Liver (tissue), 10 donors: ENCODE measurements at places on chromosomes 2 and 18. TPM values are rescaled to one million over a fixed set of nuclear protein-coding genes. Genes with fewer than 3 reads are reported as not detected.

Gene TMEM131
- 22.8 TPM for total RNA-seq

Gene IL1F10
- total RNA-seq: not detected

Gene DES
- 50.0 TPM for total RNA-seq

Gene DCDC2C
- total RNA-seq: not detected

Gene ITPRIPL1
- 3.1 TPM for total RNA-seq

Gene GALNT14
- total RNA-seq: 1.1 TPM

Gene BOLL
- not detected for total RNA-seq

Gene CREG2
- total RNA-seq: 0.05 TPM

Gene RAB6C
- total RNA-seq: not detected

Gene LYG2
- not detected for total RNA-seq

Gene CNTNAP5
- total RNA-seq: not detected

Gene MRPL44
- total RNA-seq: 25.5 TPM

Gene TMEM247
- not detected for total RNA-seq

Gene CXCR1
- total RNA-seq: 1.8 TPM

Gene CLIP4
- total RNA-seq: 6.7 TPM

DNA sequence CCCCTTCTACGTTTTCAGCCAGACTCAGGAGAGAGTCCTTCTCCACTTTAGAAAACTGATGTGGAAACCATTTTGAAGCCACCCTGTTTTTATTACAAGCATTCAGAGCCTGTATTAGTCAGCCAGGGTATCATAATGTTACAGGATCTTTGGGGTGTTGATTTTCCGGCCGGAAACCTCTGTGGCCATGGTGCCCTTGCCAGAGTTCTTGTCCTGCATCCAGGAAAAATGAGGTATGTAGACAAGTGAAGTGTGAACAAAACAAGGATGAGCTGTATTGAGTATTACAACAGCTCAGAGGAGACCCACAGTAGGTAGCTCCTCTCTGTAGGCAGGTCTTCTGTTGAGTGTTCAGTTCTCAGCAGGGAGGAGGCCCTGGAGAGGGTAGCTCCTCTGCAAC is 241.0 kb upstream of the COPS8 start:
- DNase-seq: no peak

DNA sequence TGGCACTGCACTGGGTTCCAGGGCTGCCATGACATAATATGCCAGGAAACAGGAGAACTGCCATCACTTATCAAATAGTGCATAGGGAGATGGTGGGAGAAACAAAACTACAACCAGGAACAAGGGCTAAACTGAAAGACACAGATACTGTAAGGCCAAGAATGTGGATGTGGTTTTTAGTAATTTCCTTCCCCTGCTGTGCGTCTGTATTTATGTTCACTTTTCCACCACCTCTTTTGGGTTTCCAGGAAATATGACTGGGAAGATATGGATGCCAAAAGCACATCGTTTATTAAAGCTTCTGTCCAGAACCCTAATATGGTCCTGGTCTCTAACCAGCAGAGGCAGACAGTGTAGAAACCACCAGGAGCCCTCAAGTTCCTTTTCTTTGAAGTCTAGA is 759.7 kb upstream of the FANCL start:
- no peak for DNase-seq

GRCh38 chr2:25228848-25229278 is 60.5 kb upstream of the POMC start:
- peak; percentile 85 for DNase-seq

- no peak for DNase-seq
These were observed 25.5 kb upstream of the TUBB6 start for GRCh38 chr18:12282442-12283039.

DNA sequence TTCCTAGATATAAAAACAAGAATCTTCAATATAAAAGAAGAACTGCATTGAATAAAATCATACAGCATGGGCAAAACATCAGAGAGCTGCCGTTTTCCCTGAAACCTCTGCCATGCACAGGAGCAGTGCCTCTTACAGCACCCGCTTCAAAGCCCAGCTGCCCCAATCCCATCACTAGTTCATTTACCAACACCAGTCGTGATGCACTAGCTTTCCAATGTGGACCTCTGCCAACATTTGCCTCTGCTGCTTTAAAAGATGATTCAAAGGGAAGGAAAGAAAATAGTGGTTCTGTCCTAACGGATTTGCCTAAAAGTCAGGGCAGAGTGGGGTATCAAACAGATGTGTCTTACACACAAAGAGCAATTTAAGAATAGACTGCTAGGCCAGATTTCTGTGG is 43.4 kb upstream of the AP1S3 start:
- DNase-seq: no peak

DNA sequence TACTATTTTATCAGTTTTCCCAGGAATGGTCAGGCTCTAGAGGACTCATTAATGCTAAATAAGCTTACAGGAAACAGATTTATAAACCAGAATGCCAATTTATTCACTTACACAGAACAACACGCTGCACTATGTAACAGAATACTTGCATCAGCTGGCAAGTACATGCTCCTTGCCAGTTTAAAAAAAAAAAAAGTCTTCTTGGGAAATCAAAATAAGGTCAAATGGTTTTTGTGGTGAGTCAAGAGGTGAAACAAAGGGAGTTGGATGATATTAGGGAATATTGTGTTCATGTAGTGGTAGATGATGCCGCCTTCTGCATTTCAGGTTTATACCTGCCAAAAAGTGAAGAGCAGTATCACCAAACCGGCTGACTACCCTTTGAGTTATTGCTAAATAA is 1322.1 kb upstream of the ZEB2 start:
- DNase-seq: no peak

- no peak for DNase-seq
These were observed 28.7 kb upstream of the COL5A2 start for GRCh38 chr2:189208254-189208653.

- no peak for DNase-seq
These were observed 250 bp upstream of the SPEG start for GRCh38 chr2:219434468-219434717.

DNA sequence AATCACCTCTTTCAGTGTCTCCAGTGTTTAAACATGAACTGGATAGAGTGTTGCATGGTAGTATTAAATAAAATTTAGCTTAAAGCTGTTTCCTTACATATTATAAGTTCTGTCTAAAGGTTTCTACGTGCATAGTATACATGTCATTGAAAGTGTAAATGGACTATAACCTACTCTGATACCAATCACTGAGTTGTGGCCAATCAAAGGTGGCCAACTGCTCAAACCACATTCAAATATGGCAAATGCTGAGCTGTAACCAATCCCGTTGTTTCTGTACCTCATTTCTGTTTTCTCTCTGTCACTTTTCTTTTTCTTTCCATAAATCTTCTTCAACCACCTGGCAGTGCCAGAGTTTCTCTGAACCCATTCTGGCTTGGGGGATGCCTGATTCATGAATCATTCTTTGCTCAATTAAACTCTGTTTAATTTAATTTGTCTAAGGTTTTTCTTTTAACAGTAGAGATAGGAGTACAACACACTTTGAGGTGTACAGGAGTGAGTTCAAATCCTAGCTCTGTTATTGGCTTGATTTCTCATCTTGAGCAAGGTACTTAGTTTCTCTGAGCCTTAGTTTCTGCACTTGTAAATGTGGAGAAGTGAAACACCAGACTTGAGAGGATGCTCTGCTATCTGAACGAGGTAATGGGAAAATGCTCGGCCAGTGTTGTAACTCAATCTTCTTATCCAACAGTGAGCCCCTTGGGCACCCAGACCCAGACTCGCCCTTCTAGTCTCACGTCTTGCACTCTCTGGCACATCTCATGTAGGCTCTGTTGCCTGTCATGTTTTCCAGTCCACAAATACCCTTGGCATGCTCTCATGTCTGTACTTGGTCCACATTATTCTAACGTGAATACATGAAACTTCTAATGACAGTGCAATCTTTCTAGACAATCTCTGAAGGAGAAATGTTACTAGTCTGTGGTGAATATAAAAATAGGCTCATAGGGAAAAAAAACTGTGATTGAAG is 228.0 kb downstream of the PIK3C3 start:
- DNase-seq: no peak

GRCh38 chr2:112829101-112829960 is 7.2 kb downstream of the IL1B start:
- DNase-seq: no peak

DNA sequence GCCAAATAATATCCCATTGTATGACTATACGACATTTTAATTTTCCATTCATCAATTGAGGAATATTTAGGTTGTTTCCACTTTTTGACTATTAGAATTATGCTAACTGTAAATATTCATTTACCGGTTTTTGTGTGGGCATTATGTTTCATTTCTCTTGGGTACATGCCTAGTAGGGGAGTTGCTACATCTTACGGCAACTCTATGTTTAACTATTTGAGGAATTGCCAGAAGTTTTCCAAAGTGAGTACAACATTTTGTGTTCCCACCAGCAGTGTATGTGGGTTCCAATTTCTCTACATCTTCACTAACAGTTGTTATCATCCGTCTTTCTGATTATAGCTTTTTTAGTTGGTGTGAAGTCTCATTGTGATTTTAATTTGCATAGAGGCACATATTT is 1.6 kb upstream of the KDSR start:
- no peak for DNase-seq

GRCh38 chr2:30382162-30382783 is 64.8 kb upstream of the LCLAT1 start:
- no peak for DNase-seq

DNA sequence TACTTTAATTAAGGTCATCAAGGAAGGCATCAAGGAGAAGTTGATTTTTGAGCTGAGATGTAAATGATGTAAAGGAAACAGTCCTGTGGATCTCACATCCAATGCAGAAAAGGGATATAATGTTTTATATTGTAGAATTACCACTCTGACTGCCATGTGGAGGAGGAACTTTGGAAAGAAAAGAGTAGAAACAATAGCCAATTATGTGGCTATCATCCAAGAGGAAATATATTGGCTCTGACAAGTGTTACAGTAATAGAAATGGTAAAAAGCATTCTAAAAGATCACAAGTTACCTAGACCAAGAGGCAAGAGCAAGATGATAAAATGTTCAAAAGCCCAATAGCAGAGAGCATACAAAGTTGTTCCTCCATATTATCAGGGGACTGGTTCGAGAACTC is 26.8 kb downstream of the BARD1 start:
- DNase-seq: no peak

- no peak for DNase-seq
These were observed 70.6 kb downstream of the RPE start for GRCh38 chr2:210072922-210073509.

- DNase-seq: no peak
These were observed 57.4 kb downstream of the CELF4 start for GRCh38 chr18:37508207-37508606.

DNA sequence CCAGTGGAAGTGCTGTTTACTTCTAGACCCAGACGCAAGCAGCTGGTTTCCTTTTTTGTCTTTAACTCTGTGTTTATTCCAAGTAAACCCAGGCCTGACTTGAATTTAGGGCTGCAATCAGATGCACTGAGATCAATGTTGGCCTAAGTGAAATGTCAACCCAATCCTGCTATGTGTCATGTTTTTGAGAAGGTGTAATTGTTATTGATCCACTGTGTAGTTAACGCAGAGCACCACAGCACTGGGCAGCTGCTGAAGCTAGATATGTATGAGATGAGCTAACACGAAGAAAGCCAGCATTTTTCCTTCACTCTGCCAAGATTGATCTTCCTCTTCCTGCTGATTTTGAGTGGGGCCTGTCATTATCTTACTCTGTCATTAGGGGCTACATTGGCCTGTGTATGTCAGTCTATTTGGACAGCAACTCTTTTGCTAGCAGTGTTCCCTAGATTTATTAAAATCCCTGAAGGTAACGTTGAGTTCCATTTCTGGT is 18.9 kb upstream of the DLX1 start:
- no peak for DNase-seq

- no peak for DNase-seq
These were observed 58.0 kb downstream of the CCDC88A start for GRCh38 chr2:55361465-55362189.

DNA sequence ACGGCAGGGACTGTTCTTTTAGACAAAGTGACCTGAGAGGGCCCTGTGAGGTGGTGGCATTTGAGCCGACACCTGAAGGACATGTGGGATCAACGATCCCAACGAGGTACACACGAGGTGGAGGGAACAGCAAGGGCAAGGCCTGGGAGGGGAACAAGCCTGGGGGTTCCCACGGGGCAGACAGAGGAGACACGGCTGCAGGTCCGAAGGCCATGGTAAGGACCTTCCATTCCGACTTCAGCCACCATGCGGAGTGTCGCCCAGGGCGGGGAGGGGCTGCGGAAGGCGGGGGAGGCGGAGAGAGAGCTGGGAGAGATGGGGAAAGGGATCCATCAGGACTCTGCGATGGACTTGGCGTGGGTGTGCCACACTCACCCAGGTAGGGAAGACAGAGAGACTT is 151.8 kb downstream of the HDAC4 start:
- DNase-seq: no peak

DNA sequence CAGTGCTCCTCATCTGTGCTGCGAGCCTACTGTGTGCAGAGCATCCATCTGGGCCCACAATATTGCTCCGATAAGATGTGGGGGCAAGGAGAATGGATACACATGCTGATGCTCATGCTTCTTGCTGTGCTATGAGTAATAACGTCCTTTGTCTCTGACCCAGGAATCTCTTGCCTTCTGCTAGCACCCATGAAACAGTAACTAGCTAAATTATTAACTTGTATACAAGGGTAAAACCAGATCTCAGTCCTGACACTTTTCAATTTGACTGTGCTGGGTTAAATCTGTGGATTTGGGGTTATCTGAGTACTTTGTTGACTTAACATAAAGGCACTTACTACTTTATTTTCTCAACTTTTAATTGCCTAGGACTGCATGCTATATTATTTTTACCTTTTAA is 357.6 kb downstream of the SLC4A3 start:
- no peak for DNase-seq

DNA sequence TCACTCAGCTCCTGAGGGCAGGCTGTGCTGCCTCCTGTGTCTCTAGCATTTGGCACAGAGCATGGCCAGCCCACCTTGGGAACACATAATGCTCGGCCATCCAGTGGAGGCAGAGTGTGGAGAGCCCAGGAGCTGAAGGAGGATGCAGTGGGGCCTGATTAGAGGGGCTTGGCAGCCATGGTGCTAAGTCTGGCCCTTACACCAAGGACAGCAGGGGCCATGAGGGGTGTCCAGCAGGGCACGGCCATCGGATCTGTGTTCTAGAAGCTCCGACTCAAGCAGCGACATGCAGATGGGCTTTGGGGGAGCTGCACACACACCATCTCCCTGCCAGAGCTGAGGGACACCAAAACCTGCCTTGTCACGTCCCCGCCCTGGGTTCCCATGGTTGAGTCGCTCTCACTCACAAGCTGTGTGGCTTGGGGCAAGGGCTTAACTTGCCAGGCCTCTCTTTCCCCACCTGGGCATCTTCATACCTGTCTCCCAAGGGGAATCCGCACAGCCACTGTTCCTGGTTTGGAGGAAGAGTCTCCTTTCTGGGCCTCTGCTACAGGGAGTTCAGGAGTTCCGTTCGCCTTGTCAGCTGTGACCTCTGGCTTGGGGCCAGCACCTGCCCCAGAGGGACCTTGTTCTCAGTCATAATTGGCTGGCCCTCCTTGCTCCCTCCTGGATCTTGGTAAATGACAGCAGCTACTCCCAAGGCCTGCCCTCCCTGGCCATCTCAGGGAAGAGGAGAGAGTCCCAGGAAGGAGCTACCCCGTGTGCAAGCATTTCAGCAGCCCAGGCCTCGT is 1.3 kb upstream of the TOGARAM2 start:
- no peak for DNase-seq
